ENCODE measurements at places on chromosomes 2 and 18.

DNA sequence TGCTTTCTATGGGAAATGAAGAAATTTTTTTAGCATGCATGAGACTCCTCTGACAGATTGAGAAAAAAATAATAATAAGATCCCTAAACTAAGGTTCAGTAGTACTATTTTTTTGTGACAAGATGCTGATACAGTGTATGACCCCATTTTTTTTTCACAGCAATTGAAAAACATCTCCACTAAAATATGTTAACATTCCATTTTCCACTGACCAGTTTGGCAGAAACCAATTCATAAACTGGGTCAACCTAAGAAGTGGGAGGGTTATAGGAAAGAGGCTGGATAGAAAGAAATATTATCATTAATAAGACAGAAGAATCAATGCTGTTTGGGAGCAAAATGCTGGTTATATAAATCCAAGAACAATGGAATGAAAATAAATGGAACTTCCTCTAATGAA is 182.7 kb downstream of the ANTXR1 start:
- DNase-seq: no peak

GRCh38 chr18:79875531-79875919 is 75.9 kb downstream of the SLC66A2 start:
- no peak for DNase-seq

DNA sequence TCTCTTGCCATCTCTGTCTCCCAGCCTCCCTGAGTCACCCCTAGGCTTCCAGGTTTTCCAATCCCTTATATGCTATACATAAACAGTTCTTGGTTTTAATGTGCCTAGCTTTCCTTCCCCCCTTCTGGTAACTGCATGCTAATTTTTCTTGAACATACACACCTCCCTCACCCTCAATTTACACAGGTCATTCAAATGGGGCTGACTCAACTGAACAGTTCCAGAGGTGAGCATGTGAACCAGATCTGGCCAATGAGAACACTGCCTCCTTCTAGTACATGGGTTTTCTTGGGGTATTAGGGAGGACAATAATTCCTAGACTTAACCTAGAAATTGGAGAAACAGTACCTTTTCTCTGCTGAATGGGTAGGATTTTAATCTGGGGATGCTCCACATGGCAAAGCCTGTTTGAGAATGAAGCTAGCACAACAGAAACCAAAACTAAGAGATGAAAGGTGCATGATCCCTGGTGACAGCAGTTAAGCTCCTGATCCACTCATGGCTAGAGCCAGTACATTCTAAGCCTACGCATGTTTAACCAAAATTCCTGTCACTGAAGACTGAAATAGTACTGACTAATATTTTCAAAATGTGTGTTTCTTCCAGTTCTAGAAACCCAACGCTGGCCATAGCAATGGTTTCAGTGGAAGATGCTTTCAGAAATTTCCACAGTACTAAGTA is 11.8 kb downstream of the SLC25A12 start:
- DNase-seq: no peak

DNA sequence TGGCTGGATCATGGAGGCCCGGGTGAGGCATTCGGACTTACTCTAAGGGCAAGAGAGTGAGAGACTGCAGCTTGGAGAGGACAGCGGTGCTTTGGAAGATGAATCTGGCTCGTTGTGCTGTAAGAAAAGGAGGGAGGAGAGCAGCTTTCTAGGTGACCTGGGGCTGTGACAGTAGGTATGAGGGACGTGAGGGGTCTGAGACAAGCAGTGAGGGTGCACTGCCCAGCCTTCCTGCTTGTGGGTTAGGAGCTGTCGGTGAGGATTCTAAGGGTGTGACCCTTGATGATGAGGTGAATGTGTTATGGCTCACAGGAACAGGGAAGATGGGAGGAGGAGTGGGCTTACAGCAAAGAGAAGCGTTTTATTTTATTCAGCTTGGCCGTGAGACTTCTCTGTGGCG is 27.1 kb upstream of the RHOB start:
- DNase-seq: no peak

DNA sequence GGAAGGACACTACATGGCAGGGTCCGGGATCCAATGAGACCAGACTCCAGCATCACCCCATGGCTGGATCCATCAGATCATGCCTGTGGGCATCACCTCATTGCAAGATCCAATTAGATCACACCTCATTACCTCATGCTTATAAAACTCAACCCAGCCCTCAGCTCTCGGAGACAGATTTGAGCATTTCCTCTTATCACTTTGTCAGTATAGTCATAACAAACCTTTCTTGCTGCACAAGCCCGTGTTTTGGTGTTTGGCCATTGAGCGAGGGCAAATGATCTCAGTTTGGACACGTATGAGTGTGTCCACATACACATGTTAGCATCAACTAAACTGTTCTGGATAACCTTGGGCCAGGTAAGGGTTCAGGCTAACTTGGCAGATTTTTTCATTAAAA is 58.8 kb downstream of the CCDC195 start:
- DNase-seq: no peak

GRCh38 chr2:74725287-74725686 is 71.2 kb downstream of the SEMA4F start:
- no peak for DNase-seq

- DNase-seq: no peak
These were observed 301.3 kb downstream of the ZNF407 start for GRCh38 chr18:74898965-74899364.

- DNase-seq: no peak
These were observed 1665.2 kb downstream of the SUCLG1 start for GRCh38 chr2:82793711-82794435.

DNA sequence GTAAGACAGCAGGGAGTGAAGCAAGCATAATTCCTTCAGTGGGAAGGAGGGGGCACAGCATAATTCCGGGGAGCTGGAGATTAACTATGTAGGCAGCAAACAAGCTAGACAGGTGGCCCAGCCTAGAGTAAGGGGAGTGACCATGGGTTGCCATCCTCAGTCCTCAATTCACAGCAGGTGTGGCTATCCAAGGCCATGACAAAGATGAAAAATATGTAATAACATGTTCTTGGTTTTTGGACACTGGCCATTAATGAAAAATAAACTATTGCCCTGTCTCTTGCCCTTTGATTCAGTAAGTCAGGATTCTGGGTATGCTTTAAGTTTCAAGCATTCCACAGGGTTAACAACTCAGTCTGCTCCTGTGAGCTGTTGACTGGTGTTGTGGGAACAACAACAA is 65.0 kb downstream of the CYP1B1 start:
- DNase-seq: no peak

DNA sequence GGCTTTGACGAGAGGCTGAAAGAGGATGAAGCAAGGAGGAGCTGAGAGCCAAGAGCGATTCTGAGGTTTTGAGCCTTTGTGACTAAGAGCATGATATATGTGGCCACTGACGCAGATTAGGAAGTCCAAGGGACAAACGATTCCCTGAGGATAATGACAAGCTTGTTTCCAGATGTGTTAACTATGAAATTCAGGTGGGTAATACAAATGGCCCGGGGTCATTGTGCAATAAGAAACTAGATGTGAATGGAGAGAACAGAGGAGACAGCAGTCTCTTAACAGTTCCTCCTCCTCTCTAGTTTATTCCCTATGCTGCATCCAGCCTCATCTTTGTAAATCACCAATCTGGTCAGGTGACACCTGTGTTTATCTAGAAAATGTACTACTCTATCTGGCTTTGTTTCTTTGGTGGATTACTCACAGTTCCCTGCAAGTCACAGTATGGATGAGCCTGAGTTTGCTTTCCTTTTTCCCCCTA is 84.2 kb downstream of the SOCS6 start:
- DNase-seq: no peak

DNA sequence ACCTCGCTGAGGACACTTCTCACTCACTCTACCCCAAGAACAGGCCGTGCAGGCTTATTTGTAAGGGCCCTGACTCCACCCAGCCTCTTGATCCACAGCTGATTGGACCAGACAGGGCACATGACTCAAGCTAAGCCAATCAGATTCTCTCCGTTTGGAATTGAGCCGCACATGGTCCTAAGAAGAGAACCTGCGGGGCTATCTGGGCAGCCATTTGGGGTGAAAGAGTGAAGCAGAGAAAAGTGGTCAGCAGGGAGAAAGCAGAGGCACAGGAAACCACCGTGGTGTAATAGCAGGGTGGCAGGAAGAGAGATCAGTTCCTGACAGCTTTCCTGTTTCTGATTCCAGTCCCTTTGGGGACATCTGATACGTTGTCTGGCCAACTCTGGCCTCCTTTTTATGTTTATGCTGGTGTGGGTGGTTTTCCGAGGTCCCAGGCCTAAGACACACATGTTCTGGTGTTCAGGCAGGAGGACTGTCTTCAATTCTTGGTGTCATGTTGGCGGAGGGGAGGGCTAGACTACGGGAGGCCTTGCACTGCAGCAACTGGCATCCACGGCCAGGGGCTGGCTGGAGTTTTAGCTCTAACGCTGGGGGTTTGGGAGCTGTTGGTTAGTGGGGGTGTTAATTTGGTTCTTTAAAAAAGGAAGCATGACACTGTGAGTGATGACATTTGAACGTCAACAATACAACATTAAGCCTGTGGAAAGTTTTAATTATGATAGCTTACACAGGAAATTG is 26.1 kb upstream of the SPTBN1 start:
- DNase-seq: no peak

DNA sequence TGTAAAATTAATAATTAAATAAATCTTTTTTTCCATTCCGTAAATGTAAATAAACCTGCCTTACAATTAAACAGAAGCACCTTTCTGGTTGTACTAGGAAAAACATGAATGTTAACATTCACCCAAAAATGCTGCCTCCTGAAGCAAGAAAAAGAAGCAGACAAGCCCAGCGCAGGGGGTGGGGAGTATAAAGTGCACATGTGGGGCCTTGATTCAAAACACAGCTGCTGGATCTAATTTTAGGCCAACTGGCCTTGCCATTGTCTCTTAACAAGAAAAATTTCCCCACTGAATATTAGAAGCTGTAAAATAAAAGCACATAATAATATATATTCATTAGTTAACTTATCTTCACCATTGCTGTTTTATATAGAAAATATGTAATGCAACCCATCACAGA is 28.3 kb downstream of the TCF4 start:
- no peak for DNase-seq

GRCh38 chr18:11411048-11411447 is 198.3 kb upstream of the SLC35G4 start:
- no peak for DNase-seq
